ENCODE measurements at places on chromosomes 12 and 14.

DNA sequence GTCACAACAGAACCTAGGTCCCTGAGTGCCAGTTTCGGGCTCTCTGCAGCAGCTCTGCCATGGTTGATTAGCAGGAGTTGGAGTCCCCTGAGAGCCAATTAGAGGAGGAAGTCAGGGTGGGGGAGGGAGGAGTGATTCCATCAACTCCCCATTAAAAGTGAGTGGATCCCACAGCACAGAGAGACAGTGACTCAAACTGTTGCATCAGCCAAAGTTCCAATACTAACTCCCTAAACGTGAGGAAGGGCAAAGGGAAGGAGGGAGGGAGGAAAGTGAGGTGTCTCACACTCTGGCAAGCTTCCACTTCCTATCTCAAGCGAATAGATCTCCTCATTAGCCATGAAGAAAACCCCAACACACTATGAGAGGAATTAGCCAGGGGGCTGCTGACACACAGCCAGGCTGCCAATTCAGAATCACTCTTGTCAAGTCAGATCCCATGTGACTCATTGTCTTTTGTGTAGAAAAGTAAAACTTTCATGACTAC, 23.6 kb downstream of the OR11H4 start:
- DNase-seq, result peak; percentile 27

GRCh38 chr12:52739963-52740362, 36.6 kb upstream of the KRT77 start:
- DNase-seq, result no peak

DNA sequence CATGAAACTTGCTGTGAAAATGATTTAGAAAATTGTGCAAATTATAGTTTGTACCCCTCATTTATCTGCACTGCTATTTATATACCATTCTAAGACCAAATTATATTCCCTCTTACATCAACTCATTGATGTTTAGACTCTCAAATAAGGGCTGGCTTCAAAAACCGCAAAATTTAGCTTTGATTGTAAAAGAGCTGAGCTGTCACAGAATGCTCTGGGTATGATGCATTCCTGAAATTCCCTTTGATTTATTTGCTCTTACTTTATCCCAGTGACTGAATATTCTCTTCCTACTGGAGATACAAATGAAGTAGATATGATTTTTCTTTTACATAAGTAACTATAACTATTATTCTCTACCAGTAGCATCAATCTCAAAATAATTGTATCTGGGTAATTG, 78.0 kb upstream of the TMTC2 start:
- peak; percentile 68 for DNase-seq

GRCh38 chr12:12191008-12191407, 75.8 kb downstream of the LRP6 start:
- no peak for DNase-seq

- no peak for DNase-seq
Observed at GRCh38 chr12:116302166-116303058, 24.9 kb upstream of the MED13L start.

- no peak for DNase-seq
Observed at GRCh38 chr12:4448943-4449850, 3.6 kb upstream of the FGF6 start.

DNA sequence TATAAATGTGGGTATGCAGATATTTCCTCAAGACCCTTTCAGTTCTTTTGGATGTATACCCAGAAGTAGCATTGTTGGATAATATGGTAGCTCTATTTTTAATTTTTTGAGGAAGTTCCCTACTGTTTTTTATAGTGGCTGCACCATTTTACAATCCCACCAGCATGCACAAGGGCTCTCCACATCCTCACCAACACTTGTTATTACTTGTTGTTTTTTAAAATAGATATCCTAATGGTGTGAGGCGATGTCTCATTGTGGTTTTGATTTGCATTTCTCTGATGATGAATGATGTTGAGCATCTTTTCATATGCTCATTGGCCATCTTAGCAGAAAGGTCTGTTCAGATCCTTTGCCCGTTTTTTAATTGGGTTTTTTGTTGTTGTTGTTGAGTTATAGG, 47.1 kb downstream of the DIP2B start:
- DNase-seq, result no peak

DNA sequence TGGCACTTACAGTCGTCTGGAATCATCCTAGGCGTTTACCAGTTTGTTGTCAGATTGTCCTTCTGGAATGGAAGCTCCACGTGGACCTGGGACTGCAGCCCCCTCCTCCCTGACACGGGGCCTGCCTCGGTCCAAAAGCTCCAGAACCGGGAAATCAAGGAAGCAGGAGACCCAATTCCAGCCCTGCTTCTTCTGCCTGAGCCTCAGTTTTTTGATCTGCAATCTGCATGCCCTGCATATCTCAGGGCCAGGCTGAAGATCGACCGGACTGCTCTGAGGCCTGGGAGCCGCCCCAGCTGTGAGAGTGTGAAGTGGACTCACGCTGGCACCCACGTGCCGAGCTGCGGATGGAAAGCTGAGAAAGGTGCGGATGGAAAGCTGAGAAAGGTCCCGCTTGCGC, 98.6 kb downstream of the SETD3 start:
- no peak for DNase-seq

DNA sequence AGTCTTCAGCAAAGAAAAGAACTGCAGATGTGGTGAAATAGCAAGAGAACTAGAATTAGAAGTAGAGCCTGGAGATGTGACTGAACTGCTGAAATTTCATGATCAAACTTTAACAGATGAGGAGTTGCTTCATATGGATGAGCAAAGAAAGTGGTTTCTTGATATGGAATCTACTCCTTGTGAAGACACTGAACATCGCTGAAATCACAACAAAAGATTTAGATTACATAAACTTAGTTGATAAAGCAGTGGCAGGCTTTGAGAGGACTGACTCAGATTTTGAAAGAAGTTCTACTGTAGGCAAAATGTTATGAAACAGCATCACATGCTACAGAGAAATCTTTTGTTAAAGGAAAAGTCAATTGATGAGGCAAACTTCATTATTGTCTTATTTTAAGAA, 175.0 kb downstream of the KIF21A start:
- no peak for DNase-seq

GRCh38 chr12:48084841-48085460, 20.9 kb downstream of the SENP1 start:
- no peak for DNase-seq

GRCh38 chr12:64824500-64825142, at the start of gene TBC1D30:
Gene TBC1D30, plus strand, starts transcription at chr12:64824647. Its CDS starts 233 bp downstream, at chr12:64824880.
- peak; percentile 4 for DNase-seq

DNA sequence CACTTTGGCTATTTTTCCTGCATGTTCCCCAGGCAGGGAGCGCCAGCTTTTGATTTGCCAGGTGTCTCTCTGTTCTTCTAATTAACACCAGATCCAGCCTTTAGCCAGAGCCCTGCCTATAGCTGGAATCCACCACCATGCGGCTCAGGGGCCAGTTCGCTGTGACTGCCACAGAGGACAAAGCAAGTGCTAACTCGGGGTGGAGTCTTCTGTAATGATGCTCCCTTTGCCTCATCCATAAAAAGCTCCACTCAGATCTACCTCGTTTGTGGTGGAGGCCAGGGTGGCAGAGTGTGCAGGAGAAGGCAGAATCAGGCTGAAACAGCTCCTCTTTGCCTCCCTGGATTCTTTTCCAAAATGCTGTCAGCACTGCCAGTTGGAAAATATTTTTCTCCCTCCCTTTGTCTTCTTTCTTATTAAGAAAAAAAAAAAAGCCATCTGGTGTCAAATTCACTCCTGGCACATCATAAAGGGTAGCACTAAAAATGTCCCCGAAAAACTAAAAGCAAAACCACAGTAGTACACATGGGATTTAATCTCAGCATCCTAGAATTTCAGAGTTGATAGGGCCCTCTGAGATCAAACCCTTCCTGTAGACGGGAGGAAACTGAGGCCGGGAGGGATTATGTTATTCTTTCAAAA, 18.0 kb upstream of the CTDSP2 start:
- no peak for DNase-seq

GRCh38 chr14:73619524-73619923, 7.2 kb downstream of the ACOT6 start:
- no peak for DNase-seq

- DNase-seq, result no peak
Observed at GRCh38 chr12:65488197-65488596, 209.7 kb downstream of the MSRB3 start.

- no peak for DNase-seq
Observed at GRCh38 chr12:94593822-94594442, 56.4 kb downstream of the TMCC3 start.

GRCh38 chr14:94448071-94448808, 4.4 kb downstream of the SERPINA11 start:
- no peak for DNase-seq

- DNase-seq, result peak; percentile 60
Observed at GRCh38 chr14:53355581-53356112, 202.5 kb upstream of the DDHD1 start.

DNA sequence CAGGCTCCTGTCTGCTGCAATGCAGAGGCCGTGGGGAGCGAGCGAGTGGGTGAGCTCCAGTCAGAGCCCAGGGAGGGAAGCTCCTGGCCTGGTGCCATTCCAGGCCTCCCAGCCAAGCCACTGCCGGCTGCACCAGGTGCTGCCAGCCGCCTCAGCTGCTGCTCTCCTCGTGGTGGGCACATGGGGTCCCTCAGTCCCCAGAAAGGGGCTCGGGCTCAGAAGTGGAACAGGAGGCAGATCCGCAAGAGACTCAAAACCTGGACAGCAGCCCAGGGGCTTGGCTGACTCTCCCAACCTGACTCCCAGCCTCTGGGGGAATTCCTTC, 2.4 kb downstream of the ABCB9 start:
- DNase-seq, result no peak

- DNase-seq, result no peak
Observed at GRCh38 chr12:48126953-48127630, 7.9 kb downstream of the PFKM start.

DNA sequence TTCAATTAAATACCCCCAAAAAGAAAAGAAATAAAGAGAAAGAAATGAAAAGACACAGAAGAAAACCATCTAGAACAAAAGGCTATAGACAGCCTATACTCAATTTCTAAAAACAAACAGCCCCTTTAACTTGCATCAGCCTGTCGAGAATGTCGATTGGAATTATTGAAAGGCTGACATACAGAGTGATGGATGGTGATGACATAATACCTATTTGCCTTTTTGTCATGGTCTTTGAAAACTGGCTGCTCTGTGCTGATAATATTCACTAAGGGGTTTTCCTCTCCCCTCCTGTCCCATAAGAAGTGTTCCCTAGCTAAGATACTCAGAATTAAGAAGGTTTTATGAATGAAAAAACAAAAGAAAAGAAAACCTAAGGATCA, 393.7 kb downstream of the SOX5 start:
- no peak for DNase-seq

DNA sequence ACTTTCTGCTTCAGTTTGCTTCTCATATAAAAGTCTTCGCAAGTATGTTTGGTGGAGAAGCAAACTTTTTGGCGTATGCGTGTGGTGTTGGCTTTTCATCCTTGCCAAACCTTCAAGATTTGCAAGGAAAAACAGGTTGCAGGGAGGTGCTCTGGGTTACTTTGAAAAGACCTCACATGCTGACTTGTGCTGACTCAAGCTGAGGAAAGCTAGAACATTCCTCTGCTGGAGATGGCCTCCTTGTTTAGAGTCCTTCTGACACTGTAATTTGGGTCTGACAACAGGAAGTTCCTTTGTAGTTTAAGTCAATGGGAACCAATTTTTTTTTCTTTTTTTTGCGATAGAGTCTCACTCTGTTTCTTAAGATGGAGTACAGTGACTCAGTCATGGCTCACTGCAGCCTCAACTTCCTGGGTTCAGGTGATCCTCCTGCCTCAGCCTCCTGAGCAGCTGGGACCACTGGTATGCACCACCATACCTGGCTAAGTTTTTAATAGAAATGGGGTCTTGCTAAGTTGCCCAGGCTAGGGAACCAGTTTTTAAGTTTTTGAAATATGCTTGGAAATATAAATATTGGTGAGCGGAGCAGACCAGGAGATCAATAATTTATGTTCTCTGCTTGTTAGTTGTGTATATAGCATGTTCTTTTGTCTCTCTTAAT, 2.6 kb upstream of the ACACB start:
- DNase-seq, result no peak

DNA sequence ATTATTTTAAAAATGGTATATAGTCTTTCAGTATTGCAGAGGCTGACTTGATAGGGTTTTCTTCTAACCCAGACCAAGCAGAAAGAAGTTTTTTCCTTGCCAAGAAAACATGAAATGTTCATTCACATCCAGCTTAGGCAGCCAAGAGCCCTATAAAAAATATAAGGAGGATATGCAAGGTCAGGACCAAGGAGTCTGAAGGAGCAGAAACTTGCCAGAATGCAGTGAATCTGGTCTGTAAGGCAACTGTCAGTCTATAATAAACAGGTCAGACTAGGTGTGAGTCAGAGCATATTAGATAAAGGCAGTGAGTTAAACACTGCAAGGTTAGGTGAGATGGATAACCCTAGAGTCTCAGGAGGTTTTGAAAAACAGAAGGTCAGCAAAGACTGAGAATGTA, 645.5 kb downstream of the C12orf50 start:
- DNase-seq, result no peak

DNA sequence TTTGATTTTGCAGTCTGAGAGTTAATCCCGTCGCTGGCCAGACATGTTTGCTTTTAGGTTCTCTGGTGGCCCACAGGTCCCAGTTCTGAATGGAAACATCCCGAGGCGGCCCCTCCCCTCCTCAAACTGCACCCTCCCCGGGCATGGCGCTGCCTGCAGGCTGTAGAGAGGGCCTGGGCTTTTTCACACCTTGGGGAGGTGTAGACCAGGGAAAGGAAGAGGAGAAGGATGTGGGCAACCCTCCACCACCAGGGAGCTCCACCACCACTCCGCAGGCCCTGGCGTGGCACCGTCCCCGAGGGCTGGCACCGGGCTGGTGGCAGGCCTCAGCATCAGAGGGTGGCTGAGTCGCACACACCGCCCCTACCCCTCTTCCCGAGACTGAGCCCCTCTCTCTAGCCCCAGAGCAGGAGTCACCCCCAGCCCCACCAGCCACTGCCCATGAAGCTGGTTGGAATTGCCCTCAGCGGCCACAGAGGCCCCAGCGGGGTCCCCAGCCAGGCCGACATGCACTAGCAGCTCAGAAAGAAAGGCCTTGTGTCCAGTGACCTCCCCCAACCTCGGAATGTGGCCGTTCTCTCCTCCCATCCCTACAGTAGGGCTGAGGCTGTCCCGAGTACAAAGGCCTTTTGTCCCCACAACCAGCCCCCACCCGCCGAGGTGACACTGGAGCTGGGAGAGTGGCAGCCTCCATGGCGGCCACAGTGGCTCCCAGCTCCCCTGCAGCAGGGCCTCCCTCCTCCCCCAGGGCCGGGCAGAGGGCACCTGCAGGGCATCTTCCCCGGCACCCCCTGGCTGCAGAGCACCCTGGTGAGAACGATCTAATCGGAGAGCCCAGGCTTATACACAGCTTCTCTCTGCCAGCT, 23.5 kb upstream of the INF2 start:
- no peak for DNase-seq

GRCh38 chr12:7844116-7844515, 28.6 kb downstream of the SLC2A14 start:
- peak; percentile 25 for DNase-seq

Data from brain microvascular endothelial cell (primary cell).